Stimulated activated CD8-positive, alpha-beta memory T cell treated with anti-CD3 and anti-CD28 coated beads, Interleukin-15, amount 100 ng/mL, for 48 hours (primary cell): ENCODE measurements at places on chromosomes 12 and 14.

DNA sequence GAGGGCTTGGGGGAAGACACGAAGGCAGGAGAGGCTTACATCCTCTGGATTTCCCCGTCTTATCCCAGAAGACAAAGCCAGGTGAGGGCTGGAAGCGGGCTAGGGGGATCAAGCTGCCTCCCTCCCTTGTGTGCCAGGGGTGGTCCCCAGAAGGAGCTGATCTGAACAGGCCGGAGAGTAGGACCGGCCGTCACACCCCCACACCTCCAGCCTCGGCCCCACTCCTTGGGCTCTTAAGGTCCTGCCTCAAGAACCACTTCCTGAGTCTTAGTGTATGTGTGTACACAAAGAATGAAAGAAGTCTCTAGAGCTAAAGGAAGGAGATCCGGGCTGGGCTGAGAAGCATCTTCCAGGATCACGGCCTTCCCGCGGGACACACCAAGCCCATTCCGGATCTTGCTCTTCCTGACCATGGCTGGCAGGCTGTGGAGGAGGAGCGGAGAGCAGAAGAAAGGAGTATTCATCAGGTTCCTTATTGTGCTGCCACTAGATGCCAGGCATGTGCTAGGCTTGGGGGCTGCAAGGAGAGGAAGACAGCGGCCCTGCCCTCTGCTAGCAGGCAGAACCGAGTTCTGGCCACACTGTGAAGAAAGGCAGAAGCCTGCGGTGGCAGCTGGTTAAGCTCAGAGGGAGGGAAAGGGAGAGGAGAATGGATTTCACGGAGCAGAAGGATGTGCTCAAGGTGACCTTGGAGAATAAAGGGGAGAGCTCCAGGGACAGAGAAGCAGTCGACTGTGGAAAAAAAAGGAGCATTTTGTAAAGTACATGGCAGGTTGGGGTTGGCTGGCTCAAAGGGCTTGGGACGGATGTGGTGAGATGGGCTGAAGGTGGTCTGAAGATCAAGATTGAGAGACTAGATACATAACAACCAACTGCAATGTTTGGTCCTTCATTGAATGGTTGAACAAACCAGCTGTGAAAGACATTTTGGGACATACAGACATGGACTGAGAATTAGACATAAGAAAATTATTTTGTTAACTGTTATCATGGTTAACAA lies 1.3 kb upstream of the CD63 start:
- DNase-seq, result no peak

- no peak for DNase-seq
Observed at GRCh38 chr14:102040153-102040552, 46.7 kb downstream of the HSP90AA1 start.

- DNase-seq, result no peak
Observed at GRCh38 chr14:34110531-34110930, 159.7 kb upstream of the EGLN3 start.

DNA sequence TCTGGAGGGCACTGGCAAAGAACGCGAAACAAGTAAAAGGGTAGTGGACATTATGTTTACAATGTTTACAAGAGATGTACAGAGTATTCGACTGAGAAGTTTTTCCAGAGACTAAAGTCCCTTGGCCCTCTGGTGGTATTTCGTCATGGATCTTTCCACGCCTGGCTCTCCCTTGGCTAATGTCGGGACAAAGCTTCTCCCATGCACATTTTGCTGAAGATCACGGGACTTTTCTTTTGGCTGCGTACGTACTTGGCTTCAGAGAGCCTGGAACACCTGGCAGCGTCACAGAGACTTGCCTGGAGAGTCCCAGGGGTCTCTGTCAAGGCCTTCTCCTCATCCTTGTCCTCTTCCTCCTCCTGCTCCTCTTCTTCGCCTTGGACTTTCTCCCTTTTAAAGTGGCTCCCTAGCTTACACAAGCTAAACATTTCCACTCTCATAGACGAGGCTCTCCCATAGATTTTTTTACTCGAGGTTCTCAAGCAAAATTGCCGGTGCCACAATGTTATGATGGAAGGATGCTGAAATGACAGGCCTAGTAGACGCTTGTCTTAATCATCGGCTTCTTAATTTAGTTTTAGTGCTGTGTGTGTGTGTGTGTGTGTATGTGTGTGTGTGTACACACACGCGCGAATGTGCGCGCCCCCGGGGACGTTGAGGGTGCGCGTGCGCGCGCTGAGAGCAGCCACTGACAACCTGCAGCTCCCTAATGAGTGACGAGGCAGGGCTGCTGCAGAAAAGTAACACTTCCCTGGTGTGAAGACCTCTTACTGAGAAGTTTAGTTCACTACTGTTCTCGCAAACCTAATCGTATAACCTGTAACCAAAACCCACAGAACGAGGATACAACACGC lies 4.9 kb upstream of the FOXG1 start:
- no peak for DNase-seq

- no peak for DNase-seq
Observed at GRCh38 chr12:119005913-119006312, 24.6 kb downstream of the SRRM4 start.
